ENCODE measurements at places on chromosomes 3 and 15. TPM values are rescaled to one million over a fixed set of nuclear protein-coding genes. Genes with fewer than 3 reads are reported as not detected.

AVEN gene
- total RNA-seq: 8.9 TPM

VGLL3 gene
- total RNA-seq: 40.2 TPM

NPAP1 gene
- 0.12 TPM for total RNA-seq

GNAT1 gene
- total RNA-seq: not detected

KNG1 gene
- not detected for total RNA-seq

IMPG2 gene
- 0.21 TPM for total RNA-seq

GRCh38 chr3:71302604-71303003, 280.9 kb downstream of the FOXP1 start:
- DNase-seq: no peak
- H3K4me3 ChIP-seq: no peak overlapping the region
- H3K36me3 ChIP-seq: no peaks in the 10 kb centered on the region

DNA sequence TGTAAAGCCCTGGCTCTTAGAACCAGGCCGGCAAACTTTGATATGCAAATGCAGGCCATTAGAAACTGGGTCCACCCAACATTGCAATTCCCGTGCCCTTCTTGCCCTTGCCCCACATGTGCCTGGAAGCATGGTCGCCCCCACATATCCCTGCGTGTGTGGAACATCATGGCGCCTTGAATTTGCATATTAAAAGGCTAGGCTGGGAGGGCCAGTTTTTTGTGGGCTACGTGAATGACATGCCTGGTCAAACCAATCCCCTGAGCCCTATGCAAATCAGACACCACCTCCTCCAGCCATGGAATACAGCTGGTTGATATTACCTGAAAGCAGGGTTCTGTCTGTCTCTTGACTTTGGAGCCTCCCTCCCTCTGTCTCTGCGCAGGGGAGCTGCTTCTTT, 58.7 kb upstream of the ARHGEF26 start:
- DNase-seq: no peak
- no peaks in the 10 kb centered on the region for H3K27me3 ChIP-seq
- H3K4me1 ChIP-seq: no peaks in the 10 kb centered on the region

DNA sequence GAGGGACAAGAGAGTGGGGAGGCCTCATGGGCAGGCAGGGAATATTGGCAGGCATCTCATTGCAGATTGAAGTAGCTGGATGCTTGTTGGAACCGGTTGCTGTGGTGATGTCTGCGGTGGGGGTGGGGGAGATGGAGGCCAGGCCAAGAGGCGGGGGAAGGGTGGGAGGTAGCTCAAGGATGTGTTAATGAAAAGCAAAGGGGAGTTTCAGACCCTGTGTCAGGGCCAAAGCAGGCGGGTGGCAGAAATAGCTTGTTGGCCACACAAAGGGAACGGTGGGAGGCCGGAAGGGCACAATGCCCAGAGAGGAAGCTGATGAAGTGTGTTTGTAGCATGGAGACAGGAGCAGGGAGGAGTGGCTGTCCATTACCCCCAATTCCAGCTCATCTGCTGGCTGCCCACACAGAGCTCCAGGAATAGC, 28.0 kb downstream of the CCDC33 start:
- no peak overlapping the region for H3K4me3 ChIP-seq
- H3K4me1 ChIP-seq: no peaks in the 10 kb centered on the region
- no peak for DNase-seq
- no peaks in the 10 kb centered on the region for H3K36me3 ChIP-seq
- no peak overlapping the region for H3K27ac ChIP-seq

DNA sequence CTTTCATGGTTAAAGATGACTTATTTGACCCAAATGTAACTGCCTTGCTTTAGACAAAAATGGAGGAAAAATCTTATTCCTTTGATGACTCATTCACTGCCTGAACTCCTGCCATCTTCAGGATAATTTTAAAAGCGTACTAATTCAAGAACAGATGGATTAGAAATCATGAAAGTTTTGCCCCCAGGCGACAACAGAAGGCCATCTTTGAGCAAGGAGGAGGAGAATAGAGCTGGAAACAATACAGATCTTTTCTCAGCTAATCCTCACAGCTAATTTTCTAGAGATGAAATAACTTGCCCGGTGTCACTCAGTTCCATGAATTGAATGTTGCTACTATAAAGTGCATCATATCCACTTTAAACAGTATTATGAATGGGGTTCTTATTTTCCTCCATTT, 324.7 kb upstream of the RARB start:
- no peak overlapping the region for H3K27ac ChIP-seq
- no peak for DNase-seq
- no peaks in the 10 kb centered on the region for H3K27me3 ChIP-seq

GRCh38 chr3:182530316-182530715, 263.0 kb upstream of the ATP11B start:
- H3K4me1 ChIP-seq: no peaks in the 10 kb centered on the region
- H3K4me3 ChIP-seq: no peak overlapping the region
- no peaks in the 10 kb centered on the region for H3K27me3 ChIP-seq
- no peak for DNase-seq
- H3K27ac ChIP-seq: no peak overlapping the region

- peak overlapping the region; percentile 58 for H3K27ac ChIP-seq
- H3K27me3 ChIP-seq: no peaks in the 10 kb centered on the region
- peaks cover 36% of the 10 kb centered on the region for H3K4me1 ChIP-seq
- no peak overlapping the region for H3K4me3 ChIP-seq
These were observed 276.0 kb downstream of the UACA start for GRCh38 chr15:70487387-70487740.

- no peaks in the 10 kb centered on the region for H3K27me3 ChIP-seq
- peak overlapping the region; percentile 32 for H3K27ac ChIP-seq
- DNase-seq: no peak
These were observed 22.6 kb upstream of the MTMR10 start for GRCh38 chr15:31013863-31014607.
